Mucosa of gallbladder (tissue), 1 donor: ENCODE measurements at places on chromosomes 12 and 14. TPM values are rescaled to one million over a fixed set of nuclear protein-coding genes. Genes with fewer than 3 reads are reported as not detected.

- DNase-seq: no peak
Measured at GRCh38 chr12:123284669-123285068, 13.0 kb upstream of the CDK2AP1 start.

DNA sequence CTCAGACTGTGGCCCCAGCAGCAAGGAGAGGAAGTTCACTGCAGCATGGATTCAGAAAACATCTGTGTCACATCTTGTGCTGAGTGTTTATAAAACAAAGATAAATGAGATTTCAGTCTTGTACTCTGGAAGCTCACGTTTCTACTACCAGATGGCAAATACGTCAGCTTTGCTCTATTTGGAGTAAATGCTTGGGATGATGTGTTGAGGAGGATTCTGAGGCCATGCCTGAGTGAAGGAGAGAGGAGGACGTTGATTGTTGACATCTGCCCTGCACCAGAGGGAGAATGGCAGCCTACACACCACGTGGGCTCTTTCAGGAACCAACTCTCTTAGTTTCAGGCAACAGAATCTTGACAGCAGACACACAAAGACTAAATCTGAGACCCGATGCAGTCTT lies 188.9 kb downstream of the TMEM132C start:
- no peak for DNase-seq

- DNase-seq: no peak
Measured at GRCh38 chr12:112837629-112838197, 46.2 kb downstream of the RPH3A start.

GRCh38 chr12:12803186-12803585 lies 10.0 kb upstream of the DDX47 start:
- peak; percentile 91 for DNase-seq

- peak; percentile 65 for DNase-seq
Measured at GRCh38 chr14:84225268-84225667, 1304.7 kb upstream of the FLRT2 start.

DNA sequence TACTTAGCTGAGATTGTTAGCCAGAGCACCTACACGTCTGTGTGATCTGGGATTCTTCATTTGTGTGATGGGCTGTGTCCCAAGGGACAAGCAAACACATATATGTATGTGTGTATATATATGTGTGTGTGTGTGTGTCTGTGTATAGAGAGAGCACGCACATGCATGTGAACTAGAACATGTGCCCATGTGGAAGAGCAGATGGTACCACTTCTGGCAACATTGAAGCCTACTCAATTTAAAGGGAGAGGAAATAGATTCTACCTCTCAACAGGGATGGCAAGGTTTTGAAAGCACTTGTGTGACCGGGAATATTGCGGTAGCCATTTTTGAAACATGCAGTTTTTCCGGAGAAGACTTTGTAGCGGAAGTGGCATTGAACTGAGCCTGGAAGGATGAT lies 1.4 kb downstream of the TOMM20L start:
- DNase-seq: no peak

- DNase-seq: no peak
Measured at GRCh38 chr12:33628087-33628486, 188.5 kb upstream of the SYT10 start.

DNA sequence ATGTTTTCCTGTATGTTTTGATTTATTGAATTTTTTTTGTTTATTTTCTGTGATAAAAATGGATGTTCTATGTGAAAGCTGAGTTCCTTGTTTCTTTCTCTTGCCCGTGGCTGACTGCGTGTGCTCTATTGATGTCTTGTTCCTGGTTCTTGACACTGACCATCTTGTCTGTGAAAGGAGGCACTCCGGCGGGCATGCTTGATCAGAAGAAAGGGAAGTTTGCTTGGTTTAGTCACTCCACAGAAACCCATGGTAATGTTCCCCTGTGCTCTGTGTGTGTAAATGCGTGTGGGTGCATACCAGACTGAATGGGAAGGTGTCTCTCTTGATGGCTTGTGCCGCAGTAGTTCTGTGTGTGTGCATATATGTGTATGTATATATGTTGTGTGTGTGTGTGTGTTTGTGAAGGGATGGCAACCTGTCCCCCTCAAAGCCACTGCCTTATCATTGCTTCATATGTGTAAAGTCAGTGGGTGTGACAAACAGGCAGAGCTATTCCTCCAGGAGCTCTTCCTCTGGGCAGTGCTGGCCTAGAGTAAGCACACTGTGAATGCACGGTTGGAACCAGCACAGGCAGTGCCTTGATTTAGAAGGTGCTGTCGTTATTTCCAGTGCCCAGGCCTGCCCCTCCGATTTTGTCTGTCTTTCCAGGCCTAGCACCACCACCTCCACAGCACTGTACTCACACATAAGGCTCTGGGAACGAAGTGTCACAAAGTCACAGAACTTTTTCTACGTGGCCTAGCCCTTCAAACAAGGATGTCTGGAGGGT lies 247.3 kb upstream of the FKBP4 start:
- DNase-seq: no peak

- DNase-seq: no peak
Measured at GRCh38 chr12:132154941-132155770, 10.9 kb downstream of the NOC4L start.

Gene RTN1
- 46.0 TPM for total RNA-seq

Gene DUSP6
- total RNA-seq: 155 TPM
